ENCODE measurements at places on chromosomes 7 and 10.
A peak's percentile ranks its signal among the peaks of the same experiment; 100 is the strongest.

DNA sequence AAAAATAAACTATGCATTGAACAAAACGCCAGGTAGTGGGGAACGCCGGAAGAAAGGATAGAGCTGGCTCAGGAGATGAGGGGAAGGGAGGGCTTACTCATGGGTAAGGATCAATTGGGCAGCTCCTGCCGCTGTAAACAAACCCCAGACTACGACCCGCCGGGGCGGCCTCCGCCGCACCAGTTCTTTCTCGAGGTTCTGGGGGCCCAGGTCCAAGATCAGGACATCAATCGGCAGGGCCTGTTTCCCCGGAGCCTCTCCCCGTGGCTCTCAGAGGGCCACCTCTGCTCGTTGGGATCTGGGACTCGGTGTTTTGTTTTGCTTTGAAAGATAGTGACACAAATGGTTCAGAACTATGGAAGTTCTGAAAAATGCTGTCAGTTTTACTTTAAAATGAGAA, 140.4 kb downstream of the ELFN1 start:
- no peak for DNase-seq

- no peak for DNase-seq
Measured at GRCh38 chr10:95355301-95355700, 64.5 kb upstream of the PDLIM1 start.

GRCh38 chr10:100864978-100865377, 47.8 kb upstream of the SLF2 start:
- DNase-seq: no peak

DNA sequence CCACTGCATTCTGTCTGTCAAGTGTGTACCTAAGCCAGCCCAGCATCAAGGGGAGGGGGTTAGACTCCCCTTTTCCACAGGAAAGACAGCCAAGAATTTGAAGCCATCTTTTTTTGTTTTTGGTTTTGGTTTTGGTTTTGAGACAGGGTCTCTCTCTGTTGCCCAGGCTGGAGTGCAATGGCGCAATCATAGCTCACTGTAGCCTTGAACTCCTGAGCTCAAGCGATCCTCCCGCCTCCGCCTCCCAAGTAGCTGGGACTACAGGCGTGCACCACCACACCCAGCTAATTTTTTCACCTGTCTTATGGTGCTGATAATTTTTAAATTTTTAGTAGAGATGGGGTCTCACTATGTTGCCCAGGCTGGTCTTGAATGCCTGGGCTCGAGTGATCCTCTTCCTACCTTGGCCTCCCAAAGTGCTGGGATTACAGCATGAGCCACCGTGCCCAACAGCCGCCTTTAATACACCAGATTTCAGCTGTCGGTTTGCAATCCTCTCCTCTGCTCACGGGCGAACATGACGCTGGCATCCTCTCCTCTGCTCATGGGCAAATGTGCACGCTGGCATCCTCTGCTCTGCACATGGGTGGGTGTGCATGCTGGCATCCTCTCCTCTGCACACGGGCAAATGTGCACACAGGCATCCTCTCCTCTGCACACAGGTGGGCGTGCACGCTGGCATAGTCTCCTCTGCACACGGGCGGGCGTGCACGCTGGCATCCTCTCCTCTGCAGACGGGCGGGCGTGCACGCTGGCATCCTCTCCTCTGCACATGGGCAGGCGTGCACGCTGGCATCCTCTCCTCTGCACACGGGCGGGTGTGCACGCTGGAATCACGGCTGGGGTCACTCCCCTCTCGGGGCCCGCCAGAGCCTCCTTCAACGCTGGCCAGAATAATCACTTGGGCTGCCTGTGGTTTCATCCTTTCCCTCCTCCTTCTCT, 56.0 kb upstream of the PDGFA start:
- no peak for DNase-seq

DNA sequence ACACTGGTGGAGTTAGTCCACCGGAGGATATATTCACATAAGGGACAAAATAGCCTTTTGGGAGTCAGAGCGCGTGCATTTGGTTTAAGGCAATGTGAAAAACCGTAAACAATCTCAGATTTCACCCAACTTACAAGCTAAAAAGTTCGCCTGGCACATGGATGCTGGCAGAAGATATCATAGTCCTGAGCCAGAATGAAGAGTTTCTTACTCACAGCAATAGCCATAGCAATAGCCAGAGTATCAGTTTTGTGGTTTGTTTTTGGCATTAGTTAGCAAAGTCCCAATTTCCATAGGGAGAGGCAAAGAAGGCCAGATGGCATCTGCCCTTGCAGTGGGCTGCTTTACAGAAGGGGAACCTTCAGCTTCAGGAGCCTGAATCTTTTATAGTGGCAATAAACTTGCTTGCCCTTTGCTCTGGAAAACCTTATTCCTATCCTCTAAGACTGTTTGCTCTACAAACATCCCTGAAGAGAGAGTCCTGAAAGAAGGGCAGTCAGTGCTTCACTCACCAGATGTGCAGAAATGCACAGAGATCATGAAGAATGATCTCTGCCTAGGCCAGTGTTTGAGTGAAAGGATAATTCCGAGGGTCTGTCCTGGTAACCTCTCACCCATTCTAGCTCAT, 28.7 kb upstream of the RSBN1L start:
- no peak for DNase-seq

- DNase-seq: no peak
Measured at GRCh38 chr10:78863140-78863905, 205.4 kb upstream of the ZMIZ1 start.

DNA sequence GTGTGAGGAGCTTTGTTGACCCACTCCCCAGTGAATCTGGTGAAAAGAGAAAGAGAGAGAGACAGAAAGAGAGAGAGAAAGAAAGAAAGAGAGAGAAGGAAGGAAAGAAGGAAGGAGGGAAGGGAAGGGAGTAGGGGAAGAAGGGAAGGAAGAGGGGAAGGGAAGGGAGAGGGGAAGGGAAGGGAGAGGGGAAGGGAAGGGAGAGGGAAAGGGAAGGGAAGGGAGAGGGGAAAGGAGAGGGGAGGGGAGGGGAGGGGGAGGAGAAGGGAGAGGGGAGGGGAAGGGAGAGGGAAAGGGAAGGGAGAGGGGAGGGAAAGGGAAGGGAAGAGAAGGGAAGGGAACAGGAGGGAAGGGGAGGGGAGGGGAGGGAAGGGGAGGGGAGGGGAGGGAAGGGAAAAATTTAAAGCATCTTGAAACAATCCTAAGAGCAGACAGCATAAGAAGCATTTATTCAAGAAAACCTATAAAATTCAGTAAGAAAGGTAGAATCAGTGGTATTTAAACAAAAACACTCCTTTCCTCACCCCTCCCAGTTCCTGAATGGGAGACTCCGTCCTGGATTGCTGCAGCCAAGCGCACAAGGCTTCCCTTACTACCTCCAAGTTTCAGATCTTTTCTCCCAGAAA, 846.2 kb upstream of the POM121L12 start:
- no peak for DNase-seq

DNA sequence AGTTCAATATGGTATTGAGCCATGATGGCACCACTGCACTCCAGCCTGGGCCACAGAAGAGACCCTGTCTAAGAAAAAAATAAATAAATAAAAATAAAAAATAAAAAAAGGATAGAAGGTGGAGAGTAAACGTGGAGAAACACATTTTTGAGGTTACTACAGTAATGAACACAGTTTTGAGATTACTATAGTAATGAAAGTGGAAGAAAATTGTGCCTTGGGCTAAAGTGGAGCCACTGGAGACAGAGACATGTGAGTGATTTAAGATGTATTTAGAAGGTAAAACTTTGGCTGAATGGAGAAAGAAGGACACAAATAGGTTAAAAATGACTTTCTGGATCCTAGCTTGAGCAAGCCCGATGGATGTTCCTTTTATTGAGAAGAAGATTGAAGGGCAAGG, 76.8 kb downstream of the HGF start:
- no peak for DNase-seq

DNA sequence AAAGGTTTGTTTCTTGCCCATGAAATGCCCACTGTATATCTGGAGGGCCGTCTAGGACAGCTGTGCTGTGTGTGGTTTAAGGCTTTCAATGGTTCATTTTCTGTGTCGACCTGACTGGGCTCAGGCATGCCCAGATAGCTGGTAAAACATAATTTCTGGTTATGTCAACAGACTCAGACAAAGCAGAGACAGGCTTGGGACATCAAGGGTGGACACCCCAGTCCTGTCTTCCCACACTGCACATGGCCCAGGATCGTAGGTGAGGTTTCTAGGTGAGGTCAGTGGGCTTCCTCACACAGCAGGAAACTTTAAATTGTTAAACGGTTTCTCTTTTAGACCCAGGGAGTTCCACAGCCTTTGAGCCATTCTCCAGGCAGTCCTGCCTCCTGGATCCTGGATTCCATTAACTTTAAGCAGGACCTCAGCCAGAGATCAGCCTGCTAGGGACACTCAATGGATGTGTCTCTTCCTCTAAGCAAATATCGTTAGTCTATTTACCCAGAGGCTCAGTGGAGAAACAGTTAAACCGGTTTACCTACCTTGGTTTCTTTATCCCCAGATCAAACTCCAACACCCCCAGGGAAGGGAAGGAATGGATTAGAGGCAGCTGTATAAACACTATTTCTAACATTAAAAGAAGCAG, 66.4 kb downstream of the ST8SIA6 start:
- DNase-seq: no peak

- no peak for DNase-seq
Measured at GRCh38 chr7:113582471-113582870, 336.3 kb downstream of the PPP1R3A start.

DNA sequence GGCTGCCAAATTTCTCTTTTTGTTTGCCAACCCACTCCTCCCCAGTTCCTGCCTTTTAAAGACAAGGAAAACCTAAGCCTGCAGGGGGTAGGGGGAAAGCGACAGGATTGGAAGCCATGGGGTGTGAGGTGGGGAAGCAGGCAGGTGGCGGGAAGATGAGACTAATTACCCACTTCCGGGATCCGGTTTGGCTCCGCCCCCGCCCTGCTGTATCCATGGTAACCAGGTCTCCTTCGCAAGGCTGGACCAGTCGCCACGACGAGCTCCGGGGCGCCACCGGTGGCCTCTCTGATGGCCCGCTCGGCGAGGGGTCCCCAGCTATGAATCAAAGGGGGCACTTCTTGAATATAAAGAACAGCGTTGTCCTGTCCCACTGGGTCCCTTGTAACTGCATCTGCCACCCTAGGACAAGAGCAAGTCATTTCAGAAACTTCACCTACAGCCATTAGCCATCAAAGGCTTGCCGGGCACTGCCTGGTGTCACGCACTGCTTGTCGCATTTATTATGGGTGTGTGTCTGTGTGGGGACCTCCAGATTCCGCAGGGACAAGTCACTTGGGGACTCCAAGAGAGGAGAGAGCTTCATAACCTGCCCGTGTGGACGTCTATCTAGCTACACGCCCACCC, 55.4 kb upstream of the LMTK2 start:
- peak; percentile 13 for DNase-seq

- no peak for DNase-seq
Measured at GRCh38 chr10:2844925-2845324, 222.4 kb upstream of the PFKP start.
